ENCODE measurements at places on chromosomes 5 and 9.

DNA sequence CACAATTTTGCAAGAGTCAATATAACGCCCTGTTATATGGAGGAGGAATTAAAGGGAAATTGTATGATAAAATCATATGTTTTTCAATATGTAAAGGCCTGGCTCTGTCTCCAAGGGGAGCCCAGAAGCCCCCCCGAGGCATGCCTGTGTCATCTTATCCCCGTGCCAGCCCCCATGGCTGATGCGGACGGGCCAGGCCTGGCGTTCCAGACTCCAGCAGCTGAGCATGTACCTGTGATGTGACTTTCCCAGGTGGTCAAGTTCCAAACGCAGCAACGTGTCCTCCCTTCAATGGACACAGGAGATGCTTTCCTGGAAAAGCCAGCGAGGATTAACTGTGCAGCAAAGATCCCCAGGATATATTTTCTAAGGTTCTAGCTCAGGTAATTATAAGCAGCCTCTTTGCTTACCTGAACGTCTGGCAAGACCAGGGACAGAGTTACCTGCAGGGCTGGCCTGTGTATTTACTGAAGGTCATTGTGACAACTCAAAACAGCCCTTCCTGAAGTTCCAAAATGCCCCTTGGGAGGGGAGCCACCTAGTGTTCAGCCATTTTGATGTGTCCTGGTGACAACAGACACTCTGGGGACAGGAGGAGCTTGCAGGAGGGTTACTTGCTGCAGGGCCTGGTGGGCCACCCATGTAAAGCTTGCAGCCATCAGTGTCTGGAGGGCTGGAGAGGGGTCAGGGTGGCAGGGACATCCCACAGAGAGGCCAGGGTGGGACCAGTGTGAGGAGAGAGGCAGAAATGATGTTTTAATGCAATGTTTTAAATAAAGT lies 53.3 kb upstream of the RNU6ATAC start:
- no peak for DNase-seq

DNA sequence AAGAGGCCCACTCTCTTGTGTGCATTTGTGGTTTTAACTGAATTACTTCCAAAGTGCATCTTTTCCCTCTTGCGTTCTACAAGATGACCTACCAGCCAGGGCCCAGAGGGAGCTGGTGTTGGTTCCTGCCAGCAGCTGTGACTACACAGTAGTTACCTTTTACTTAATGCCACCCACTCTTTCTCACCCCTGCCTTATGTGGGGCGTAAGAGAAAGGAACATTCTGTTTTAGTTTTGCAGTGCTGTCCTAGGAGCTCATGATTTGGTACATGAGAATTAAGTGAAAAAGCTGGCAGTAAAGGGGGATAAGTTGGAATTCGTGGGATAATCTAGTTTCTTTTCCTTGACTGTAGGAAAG lies 45.4 kb downstream of the RCL1 start:
- no peak for DNase-seq

- no peak for DNase-seq
Observed at GRCh38 chr5:123756318-123756665, 244.3 kb downstream of the CSNK1G3 start.

- DNase-seq = no peak
Observed at GRCh38 chr5:107320846-107321245, 349.9 kb downstream of the EFNA5 start.

GRCh38 chr9:106675780-106676179 lies 187.2 kb upstream of the ZNF462 start:
- no peak for DNase-seq

GRCh38 chr5:174723315-174723978 lies 935 bp upstream of the MSX2 start:
- DNase-seq = no peak

- DNase-seq = no peak
Observed at GRCh38 chr5:69043655-69043996, 50.2 kb upstream of the SLC30A5 start.

DNA sequence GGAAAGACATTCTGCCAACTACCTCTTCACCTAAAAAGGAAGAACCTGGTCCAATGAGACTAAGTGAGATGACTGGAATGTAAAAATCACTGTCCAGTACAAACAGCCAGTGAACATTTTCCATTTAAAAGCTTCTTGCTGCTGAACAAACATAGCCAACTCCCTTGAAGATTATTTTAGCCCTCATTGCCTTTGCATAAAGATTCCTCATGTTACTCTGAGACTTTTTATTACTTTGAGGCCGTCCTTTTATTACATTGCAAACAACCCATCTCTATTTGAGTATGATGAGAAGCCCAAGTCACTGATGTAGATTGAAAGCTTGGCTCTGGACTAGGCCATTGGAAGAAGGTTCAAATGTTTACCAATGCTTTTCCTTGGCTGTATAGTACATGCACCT lies 649.8 kb downstream of the CETN3 start:
- DNase-seq = no peak

GRCh38 chr5:142644127-142644526 lies 41.8 kb downstream of the FGF1 start:
- DNase-seq = no peak

DNA sequence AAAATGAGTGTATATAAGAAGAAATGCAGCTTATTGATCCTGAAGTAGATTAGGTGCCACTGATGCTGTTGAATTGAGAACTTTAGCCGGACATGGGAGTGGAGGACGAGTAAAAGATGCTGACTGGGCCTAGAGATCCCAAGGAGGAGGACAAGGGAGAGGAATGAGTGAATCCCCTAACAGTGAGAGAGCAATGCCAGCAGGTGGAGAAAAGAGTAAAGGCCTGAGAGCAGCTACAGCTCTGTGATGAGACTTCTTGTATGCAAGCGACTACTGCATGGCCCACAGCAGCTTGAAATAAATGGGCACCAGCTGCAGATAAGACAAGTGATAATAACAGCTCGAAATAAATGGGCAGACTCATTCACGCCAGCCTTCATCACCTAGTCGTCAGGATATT lies 44.5 kb upstream of the JMY start:
- DNase-seq = no peak

- peak; percentile 56 for DNase-seq
Observed at GRCh38 chr5:124746916-124747790, 714 bp upstream of the ZNF608 start.

- peak; percentile 15 for DNase-seq
Observed at GRCh38 chr9:92488681-92489550, 6.6 kb upstream of the ASPN start.

- DNase-seq = peak; percentile 51
Observed at GRCh38 chr9:21994556-21995005, at the start of gene CDKN2B-AS1. Gene CDKN2B-AS1 (plus strand): TSS chr9:21994791.

DNA sequence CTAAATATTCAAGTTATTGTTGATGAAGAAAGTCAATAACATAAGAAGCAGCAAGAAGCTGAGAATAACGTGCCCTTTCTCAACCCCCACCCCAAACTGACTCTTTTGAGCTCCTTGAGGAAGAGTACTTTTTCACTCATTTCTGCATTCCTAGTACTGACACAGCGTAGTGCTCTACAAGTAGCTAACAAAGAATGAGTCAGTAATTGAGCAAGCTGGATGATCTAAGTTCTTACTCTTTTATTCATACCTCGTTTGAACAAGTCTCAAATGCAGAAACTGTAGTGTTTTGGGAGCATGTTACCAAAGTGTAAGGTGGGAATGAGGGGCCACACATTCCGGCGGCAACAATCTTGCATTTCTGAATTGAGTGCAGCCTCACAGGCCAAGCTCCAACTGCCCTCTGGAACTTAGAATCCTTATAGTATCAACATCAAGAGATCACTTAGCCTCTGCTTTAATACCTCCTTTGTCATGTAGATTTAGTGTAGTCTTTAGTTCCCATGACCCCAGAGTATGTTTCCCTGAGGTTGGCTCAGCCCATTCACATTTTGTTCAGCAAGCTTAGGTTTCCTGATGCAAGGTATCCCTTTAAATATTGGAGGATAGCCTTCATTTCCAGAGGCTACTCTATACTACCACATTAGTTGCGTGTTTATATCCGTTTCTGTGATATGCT lies 152.0 kb downstream of the PRR16 start:
- DNase-seq = no peak

GRCh38 chr9:114383521-114384231 lies 4.1 kb downstream of the AKNA start:
- no peak for DNase-seq
